ENCODE measurements at places on chromosomes 7 and 10.

DNA sequence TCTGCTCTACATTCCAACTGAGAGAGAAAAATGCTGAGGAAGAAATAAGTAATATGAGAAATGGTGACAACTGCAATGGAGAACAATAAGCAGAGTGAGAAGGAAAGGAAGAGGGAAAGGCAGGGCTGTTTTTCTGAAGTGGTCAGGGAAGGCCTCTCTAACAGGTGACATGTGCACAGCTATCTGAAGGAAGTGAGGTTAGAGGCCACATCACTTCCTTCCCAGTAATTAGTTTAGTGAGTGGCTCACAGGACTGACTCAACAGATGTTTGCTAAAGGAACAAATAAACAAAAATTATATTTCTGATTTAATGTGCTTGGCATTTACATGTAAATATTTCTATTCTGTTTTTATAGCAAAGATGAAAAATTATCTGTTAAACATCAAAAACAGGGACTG, 77.9 kb downstream of the ARHGAP21 start:
- DNase-seq: peak; percentile 7

DNA sequence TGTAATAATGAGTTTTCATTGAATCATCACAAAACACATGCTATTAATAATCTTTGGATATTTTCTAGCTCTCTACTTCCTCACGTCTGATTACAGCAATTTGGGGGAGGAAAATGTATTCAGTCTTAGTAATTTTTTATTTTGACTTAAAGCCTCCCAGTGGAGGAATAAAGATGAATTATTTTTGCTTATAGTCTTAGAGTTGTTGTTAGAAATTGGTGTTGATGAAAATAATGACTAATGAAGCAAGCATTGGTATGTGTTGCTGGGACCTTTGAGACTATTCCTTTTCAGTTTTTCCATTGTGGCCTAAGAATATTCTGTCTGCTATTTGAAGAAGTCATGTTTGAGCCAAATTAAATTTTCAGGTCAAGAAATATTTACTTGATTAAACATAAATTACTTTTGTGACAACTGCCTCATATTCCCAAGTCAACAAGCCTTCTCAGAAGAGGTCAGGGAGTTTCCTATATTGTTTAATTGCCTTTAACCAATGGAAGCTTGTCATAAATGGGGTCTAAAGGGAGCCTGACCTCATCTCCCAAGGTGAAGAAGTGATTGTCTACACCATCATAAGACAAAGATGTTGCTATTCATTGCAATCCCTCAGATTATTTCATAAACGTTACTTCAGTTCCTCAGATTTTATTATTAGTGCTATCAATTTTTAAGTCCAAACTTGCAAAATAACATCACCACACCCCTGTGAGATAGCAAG, 90.0 kb downstream of the ST7 start:
- no peak for DNase-seq

DNA sequence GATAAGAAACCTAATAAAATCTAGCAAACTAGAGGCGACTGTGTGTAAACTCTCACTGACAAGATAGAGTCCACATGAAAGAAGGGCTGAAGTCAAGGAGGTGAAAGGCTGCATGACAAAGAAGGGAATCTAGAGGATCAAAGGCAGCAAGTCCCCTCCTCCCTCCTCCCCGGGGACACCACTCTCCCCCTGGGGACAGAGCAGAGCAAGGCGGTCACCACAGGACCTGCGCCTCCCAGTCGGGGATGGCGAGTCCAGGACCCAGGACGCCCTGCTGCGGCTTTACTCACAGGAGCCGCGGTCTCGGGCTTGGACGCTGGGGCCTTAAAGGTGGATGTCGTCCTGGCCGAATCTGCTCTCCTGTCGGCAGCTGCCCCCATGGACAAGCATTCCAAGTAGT, 22.4 kb downstream of the BRI3 start:
- no peak for DNase-seq

DNA sequence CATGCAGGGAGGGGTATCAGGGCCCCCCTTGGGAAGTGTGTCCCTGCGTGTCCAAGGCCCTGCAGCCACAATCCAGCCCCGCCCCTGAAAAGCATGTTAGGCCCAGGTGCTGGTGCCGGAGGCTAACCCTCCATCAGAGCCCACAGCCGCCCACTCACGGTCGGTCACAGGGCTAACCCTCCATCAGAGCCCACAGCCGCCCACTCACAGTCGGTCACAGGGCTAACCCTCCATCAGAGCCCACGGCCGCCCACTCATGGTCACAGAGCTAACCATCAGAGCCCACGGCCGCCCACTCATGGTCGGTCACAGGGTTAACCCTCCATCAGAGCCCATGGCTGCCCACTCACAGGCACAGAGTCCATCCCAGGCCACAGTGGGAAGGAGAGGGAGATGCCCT, 426.0 kb downstream of the DNAJB6 start:
- no peak for DNase-seq

DNA sequence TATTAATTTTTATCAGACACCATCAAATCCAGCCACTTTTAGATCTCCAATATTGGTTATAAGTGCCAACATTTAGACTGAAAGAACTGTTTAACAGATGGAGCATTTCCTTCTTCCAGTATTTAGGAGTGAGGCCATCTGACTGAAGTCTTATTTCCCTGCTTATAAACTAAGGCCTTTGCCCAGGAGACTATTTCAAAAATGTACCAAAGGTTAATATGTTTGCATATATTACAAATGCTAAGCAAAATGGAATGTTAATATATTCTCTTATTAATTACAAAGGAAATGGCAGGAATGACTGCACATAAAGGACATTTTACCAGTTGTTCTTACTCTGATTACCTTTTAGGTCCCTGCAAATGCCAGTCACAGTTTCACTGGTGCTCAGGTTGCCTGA, 238.9 kb upstream of the PLXNA4 start:
- DNase-seq: no peak

DNA sequence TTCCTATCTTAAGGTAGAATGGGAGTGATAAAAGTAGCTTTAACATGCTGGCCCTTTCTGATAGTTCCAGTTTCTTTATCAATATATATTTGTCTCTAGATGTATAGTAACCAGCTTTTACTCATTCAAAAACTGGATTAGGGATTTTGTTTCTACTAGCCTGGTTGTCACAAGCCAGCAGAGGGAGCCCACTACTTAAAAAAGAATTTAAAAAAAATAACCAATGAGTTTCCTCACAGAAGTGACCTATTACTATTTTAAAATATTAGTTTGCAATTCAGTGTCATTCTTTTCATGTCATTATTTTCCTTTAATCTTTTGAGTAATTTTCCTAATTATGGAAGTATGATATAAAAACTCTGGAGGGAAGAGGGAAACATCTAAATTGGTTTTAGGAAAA, 142.1 kb downstream of the PHTF2 start:
- DNase-seq: peak; percentile 55

DNA sequence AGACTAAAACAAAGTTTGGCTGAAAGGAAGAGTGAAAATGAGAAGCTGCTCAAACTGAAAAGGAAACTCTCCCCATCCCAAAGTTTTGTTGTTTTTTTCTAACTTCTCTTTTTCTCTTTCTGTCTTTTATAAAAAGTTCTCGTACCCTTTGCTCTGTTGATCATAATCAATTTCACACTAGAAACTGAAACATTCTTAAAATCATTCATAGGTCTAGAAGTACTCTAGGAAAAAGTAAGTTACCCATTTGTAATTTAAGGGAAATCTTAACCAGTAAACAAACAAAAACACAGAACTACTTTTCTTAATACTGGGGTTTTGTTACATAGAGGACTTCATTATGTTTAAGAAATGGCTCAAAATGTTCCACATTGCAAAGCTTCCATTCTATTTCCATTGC, 339.8 kb downstream of the SEMA3D start:
- no peak for DNase-seq

GRCh38 chr10:8453587-8453986, 399.1 kb downstream of the GATA3 start:
- no peak for DNase-seq

DNA sequence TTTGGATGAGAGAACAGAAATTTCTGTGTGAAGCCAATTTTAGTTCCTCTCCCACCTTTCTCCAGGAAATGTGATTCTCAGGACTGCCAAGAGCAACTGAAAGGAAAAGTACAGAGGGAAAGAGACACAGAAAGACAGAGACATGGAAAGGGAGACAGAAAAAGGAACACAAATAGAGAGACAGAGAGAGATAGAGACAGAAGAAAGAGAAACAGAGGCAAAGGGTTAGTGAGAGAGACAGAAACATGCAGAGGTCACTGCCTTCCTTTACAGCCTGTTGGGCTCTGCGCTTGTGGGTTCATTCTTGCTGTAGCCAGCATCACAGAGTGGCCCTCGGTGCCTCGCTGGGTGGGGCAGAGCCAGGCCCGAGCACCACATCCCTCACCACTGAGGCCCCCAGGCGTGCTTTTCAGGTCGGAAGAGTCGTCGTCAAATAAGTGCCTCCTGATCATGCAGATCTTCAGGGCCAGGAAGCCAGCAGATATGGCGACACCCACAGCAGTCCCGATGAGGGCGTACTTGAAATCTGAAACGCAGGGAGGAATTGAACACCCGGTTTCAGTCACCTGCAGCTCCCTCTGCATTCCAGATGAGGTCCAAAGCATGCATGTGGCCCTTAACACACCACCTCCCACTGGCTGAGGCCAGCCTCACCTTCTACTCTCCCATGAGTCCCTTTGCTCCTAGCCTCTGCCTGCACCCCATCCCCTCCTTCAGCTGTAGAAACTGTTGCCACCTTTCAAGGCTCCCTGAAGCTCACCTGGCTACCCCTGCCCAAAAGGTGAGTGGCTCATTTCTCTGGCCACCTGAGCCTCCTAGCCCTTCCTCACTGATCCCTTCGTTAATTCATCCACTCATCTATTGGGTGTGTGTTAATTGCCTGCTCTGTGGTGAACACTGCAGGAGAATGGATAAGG, 21.4 kb downstream of the TMEM273 start:
- DNase-seq: no peak

DNA sequence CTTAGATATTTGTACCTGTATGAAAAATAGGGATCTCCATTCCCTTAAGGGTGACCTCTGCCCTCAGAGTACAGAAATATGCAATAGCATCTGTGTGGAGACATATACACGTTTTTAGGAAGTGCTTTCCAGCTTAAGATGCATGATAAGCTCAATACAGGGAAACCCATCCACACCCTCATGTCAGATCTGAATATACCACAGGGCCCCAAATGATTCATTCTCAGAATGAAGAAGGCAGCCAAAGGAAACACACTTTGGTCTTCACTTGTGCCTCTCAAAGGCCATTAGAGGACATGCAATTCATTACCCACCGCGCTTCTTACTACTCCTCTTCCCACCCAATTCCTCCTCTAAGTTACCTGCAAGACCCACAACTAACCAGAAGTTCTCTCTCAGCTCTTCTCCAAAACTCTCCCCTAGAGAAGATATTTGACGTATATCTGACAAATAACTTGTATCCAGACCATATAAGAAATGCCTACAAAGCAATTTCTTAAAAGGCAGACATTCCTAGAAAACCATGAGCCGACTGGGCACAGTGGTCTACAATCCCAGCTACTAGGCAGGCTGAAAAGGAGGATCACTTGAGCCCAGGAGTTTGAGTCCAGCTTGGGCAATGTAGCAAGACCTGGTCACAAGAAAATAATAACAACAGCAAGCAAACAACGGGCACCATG, 103.0 kb downstream of the OAT start:
- peak; percentile 84 for DNase-seq

DNA sequence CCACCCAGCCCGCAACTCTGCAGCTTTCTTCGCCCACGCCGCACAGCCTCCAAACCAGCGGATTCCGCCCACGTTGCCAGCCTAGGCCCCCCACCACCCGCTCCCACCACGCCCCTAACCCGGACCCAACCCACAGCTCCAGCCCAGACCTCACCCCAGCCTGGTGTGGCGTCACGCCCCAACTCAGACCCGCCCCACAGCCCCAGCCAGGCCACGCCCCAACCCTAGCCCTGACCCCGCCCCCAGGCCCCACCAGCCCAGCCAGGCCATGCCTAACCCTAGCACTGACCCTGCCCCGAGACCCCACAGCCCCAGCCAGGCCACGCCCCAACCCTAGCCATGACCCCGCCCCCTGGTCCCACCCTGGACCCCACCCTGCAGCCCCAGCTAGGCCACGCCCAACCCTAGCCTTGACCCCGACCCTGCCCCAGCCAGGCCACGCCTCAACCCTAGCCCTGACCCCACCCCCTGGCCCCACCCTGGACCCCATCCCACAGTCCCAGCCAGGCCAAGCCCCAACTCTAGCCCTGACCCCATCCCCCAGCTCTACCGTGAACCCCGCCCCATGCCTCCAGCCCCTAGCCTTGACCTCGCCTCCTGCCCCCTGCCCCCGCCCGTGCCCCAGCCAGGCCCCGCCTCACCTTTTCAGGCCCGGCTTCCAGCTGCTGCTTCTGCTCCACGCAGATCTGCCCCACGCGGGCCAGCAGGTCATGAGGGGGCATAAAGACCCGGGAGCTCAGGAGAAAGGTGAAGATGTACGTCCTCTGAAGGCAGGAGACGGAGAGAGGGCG, 64.0 kb downstream of the RASGEF1A start:
- peak; percentile 47 for DNase-seq

DNA sequence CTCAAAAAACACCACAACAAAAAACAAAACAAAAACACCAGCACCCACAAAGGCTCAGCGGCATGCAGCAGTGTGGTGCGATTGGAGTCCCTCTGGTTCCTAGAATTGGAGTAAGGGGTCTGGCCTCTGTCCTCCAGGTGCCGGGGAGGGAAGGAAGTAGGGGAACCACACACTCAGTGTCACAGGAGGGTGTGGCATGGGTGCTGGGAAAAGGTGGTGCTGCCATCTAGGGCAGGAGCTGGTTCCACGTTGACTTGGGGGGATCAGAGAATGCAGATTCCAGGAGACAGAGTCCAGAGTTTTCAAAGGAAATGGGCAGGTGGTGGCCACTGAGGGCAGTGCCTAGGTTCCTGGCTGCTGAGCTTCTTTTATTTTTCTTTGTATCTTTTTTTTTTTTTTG, 19.8 kb upstream of the WIPI2 start:
- DNase-seq: no peak

GRCh38 chr7:29620556-29620930, 56.9 kb downstream of the PRR15 start:
- DNase-seq: no peak
